NCI-H1694 (cell line): ENCODE measurements at places on chromosomes 11 and 22.

DNA sequence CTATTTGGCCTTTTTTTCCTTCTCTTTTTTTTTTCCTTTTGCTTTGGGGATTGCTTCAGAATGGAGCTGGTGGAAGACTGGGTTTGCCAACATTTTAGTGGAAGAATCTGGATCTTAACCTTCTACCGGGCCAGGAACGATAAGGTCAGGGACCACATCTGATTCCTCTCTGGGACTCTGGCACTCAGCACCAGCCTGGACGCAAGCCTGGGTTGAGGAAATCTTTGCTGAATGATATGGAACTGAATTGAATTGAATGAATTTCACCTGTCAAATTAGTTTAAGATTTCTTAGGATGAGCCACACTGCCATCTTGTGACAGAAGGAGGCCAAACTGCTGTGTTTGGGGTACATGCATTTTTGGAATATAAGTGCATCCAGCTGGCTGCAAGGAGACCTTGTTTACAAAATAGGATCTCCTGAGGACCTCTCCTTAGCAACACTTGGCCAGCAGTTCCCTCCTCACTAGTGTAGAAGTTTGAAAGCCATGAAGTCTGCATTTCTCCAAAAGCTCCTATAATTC is 30.4 kb downstream of the TPBGL start:
- DNase-seq, result no peak

GRCh38 chr11:86660088-86660487 is 12.3 kb downstream of the ME3 start:
- DNase-seq, result peak; percentile 22

GRCh38 chr11:84414920-84415319 is 1128.8 kb upstream of the CCDC90B start:
- DNase-seq, result no peak

- no peak for DNase-seq
Measured at GRCh38 chr22:25666308-25666707, 75.7 kb upstream of the MYO18B start.

DNA sequence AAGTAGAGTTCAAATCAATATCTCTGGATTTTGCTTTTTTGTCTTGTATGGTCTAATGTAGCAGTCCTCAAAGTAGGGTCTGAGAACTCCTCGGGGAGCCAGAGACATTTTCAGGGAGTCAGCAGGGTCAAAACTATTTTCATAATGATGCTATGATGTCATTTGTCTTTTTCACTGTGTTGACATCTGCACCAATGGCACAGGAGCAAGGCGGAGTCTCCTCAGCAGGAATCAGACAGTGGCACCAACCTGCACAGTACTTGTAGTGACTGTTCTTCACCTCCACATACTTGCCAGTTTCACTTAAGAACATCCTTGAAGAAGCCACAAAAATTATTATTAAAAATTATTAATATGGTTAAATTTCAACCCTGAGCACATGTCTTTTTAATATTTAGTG is 14.9 kb upstream of the FXYD6 start:
- DNase-seq, result no peak

- no peak for DNase-seq
Measured at GRCh38 chr22:45216133-45217003, 24.3 kb downstream of the KIAA0930 start.

- DNase-seq, result no peak
Measured at GRCh38 chr11:88167853-88168252, 7.4 kb downstream of the RAB38 start.

DNA sequence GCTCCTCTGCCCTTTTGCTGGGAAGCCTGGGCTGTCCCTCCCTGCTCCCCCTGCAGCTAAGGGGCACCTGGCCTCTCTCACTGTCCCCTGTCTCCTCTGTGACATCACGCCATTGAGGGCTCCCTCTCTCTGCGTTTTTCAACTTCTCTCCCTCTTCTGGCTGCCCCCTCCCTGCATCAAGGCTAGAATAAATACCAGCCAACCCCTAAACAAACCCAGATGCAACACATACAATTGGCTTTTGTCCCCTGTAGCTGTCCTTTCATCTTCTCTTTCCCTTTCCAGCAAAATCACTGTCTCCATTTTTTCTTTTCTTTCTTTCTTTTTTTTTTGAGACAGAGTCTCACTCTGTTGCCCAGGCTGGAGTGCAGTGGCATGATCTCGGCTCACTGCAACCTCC is 3.3 kb upstream of the MIEF1 start:
- DNase-seq, result no peak

DNA sequence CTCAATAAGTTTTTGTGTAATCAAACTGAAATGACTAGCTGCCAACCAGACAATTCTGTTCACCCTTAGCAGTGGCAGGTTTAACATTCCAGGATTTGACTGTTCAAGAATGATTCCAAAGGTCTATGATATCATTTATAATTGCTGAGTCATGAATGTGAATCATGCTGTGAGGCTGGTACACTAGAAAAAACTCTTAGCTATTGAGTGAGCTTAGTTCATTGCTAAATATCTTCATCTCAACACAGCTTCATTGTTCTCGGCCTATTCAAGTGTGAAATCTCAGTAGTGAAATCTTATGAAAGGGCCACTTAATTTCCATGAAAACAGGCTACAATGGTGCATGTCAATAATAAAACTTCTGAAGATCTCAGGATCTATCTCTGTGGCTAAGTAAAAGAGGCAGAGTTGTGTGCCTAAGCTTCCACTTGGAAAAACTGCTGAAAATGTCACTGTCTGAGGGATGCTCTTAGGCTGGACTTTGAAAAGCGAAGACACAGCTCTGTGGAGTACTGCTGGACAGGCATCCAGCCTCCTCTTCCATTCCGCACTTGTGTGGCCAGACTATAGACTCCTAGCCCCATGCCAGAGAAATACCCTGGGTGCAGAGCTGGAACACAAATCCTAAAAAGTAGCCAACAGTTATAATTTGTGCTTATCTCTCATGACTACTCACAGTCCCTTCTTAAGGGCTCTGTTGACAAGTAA is 12.8 kb downstream of the AQP11 start:
- no peak for DNase-seq

- DNase-seq, result no peak
Measured at GRCh38 chr22:37228106-37229011, 15.7 kb downstream of the RAC2 start.

- DNase-seq, result peak; percentile 37
Measured at GRCh38 chr22:33866511-33866910, 53.8 kb downstream of the LARGE1 start.

DNA sequence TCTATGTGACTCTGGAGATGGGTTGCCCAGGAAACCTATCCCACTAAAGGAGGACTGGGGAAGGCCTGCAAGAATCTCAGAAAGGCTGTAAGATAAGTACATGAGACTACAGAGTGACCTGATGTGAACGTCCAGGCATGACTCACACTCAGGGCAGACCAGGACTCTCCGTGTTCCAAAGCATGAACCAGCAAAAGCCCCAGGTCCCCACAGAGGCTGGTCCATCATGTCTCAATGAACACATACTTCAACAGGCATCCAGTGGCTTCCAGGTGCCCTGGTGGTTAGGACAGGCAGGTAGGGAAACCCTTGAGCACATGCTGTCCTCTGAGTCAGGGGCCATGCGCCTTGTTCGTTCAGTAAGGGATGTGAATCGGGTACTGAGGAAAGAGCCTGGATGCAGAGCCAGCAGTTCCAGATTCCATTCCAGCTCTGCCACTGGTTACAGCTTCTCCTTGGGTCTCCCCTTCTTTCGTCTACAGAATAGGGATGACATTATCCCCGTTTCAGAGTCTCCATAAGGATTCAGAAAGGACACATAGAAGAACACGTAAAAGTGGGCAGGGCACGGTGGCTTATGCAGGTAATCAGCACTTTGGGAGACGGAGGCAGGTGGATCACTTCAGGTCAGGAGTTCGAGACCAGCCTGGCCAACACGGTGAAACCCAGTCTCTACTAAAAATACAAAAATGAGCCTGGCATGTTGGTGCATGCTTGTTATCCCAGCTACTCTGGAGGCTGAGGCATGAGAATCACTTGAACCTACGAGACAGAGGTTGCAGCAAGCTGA is 129.0 kb upstream of the TEAD1 start:
- no peak for DNase-seq

- DNase-seq, result no peak
Measured at GRCh38 chr22:33539902-33540751, 380.1 kb downstream of the LARGE1 start.

DNA sequence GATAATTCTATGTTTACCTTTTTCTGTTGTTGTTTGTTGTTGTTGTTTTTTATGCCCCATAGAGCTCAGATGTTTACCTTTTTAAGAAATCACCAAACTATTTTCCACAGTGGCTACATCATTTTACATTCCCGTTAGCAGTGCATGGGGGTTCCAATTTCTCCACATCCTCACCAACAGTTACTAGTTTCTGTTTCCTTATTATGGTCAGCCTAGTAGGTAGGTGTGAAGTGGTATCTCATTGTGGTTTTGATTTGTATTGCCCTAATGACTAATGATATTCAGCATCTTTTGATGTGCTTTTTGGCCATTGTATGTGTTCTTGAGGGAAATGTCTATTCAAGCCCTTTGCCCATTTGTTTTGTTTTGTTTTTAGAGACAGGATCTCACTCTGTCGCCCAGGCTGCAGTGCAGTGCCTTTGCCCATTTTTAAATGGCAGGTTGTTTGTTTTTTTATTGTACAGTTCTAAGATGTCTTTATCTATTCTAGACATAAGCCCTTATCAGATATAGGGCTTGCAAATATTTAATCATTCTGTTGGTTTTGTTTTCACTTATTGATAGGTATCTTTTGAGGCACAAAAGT is 27.5 kb downstream of the CHEK2 start:
- DNase-seq, result no peak

DNA sequence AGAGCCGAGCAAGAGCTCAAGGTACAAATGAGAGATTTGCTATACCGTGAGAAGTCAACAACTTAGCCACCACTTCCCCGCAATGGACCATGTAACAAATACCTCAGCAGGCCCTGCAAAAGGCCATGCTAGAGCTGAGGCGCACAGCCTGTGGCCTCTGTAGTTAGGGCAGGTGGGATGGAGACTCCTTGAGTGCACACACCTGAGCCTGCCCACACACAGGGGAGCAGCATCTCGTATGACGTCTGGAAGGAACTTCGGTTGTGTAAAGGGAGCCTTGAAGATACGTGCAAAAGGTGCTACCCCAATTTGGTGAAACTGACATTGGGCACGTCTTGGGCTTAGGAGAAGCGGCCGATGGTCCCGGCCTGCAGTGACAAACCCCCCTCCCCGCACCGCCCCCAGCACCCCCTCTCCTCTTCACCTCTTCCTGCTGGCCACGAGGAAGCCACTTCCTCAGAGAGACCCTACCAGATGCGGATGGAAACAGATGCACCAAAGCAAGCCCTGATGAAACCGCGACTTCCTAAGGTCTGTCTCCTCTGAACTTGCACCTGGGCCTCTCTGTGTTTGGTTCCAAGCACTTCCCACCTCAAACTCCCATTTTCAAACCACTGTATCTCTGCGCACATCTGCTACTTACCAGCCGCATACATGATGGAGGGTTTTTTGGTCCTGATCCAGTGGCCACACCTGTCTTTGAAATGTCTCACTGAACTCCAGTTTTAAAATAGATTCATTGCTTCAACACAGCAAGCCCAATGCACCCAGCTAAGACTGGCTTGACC is 10.6 kb downstream of the CDPF1 start:
- DNase-seq, result no peak

- DNase-seq, result no peak
Measured at GRCh38 chr22:49227670-49228069, 600.0 kb downstream of the BRD1 start.

GRCh38 chr22:38135133-38135706 is 24.7 kb upstream of the BAIAP2L2 start:
- DNase-seq, result no peak

DNA sequence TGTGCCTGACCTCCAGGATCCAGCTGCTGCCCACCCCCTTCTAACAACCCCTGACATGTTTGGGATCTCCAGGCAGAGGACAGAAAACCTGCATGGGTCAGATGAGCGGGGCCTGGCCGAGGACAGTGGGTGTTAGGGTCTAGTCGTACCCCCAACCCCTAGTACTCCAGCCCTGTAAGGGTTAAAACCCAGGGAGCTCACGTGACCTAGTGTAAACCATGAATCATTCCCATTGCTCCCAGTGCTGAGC is 89.1 kb upstream of the CRYBB3 start:
- DNase-seq, result no peak

DNA sequence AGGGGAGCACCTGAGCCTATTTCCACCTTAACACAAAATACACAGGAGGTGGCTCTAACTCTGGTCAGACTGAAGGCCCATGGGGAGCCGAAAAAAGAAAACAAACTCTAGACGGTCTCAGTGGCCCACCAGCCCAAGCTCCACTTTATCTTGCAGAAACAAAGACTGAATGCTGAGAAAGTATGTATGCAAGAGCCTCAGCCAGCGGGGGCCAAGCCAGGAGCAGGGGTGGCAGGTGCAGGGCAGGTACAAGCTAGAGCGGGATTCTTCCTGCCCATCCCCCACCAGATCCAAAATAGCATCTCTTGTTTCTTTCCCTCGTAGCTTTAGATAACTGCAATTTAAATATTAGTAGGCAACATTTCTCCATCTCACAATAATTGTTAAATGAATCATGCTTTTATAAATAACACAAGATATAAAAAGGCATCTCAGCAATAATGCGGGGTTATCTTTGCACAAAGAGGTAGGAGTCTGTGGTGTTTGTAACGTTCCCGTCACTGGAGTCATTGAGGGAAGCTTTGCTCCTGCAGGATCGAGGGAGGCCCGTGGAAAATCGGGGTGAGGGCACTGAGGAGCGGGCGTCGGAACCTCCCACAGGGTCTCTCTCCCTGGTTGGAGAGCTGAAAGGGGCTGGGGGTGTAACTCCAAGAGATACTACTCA is 418.0 kb downstream of the SHANK2 start:
- no peak for DNase-seq

- no peak for DNase-seq
Measured at GRCh38 chr11:61803889-61804647, 11.4 kb downstream of the FEN1 start.

GRCh38 chr22:29469755-29470154 is 10.3 kb upstream of the NEFH start:
- DNase-seq, result no peak
